ENCODE measurements at places on chromosomes 2 and 18.
A peak's percentile ranks its signal among the peaks of the same experiment; 100 is the strongest.

- DNase-seq: peak; percentile 45
Measured at GRCh38 chr2:205947621-205948495, 138.1 kb downstream of the INO80D start.

DNA sequence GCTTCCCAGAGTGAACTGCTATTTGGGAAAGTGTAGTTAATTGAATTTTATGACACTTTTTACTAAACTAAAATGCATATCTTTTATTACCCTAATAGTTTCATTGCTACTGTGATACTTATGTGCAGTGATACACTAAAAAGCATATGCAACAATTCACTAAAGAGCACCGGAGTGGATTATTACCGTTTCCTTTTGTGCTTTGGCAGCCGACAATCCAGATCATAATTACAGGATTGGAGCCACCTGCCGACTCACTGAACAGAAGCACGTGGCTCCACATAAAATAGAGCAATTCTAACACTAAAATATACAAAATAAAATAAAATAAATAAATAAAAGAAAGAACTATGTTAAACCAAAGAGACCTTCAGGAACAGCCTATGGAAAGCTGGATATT, 583.4 kb downstream of the NRXN1 start:
- no peak for DNase-seq

DNA sequence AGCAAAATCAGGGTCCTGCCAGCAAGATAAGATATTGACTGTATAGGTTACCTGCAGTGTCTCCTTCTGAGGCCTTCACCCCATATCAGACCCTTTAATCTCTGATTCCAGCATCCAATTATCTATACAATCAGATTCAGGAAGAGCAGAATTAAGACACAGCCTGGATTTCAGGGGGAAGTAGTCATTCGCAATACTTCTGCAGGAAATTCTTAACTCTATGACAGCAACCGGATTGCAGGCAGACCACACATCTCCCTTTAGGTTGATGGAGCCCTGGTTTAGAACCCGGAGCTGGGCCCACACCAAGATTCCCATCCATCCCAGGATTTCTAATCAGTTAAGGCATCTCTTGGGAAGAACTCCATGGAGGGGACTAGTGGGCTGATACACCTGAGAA, 9.5 kb downstream of the ARL4C start:
- no peak for DNase-seq

- no peak for DNase-seq
Measured at GRCh38 chr2:124319577-124319976, 294.5 kb downstream of the CNTNAP5 start.

Measured in dermis microvascular lymphatic vessel endothelial cell (primary cell).